T1000 (cell line): ENCODE measurements at places on chromosomes 1 and 21.

GRCh38 chr1:224783006-224783651, 146.3 kb upstream of the DNAH14 start:
- no peak for DNase-seq

DNA sequence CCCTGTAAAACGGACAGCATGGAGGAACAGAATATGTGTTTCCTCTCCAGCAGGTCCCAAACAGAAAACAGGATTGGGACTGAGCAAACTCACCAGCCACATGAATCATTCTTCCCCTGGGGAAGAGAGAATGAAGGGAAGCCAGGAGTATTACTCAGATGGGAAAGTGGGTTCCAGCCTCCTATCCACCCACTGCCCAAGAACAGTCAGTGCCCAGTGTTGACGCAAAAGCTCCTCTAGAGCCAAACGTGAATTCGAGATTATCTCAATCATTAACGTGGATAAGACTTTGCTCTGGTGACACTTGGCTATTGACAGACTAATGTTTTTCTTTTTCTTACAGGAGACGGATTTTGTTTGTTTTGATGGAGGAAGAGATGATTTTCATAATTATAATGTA, 9.3 kb downstream of the MIA3 start:
- DNase-seq = no peak

DNA sequence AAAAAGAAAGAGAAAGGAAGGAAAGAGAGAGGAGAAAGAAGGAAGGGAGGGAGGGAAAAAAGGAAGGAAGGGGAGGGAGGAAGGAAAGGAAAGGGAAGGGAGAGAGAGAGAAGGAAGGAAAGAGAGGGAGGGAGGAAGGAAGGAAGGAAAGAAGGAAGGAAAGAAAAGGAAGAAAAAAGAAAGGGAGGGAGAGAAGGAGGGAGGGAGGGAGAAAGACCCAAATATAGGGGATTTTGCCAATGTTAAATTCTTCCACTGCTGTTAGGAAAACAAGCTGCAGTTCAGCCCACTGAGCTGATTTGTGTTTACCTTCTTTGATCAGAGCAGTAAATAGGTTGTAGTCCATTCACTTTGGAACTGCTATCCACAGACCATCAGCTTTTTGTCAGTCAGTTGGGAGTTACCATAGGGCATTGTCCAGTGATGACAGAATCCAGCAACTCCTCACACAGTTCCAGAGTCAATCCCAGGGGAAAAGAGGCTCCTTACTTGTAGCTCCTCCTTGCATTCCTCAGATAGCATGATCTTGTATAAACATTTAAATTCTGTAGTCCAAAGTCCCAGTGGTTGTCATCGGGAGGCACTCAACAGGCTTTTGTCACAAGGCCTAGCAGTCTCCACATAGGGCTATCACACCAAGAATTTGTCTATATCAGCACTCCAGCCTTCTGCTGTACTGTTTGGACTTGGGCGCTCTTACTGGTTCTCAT, 13.5 kb upstream of the PPP1R8 start:
- DNase-seq = peak; percentile 9

- DNase-seq = no peak
These were observed 9.6 kb downstream of the DUSP23 start for GRCh38 chr1:159790237-159790917.

DNA sequence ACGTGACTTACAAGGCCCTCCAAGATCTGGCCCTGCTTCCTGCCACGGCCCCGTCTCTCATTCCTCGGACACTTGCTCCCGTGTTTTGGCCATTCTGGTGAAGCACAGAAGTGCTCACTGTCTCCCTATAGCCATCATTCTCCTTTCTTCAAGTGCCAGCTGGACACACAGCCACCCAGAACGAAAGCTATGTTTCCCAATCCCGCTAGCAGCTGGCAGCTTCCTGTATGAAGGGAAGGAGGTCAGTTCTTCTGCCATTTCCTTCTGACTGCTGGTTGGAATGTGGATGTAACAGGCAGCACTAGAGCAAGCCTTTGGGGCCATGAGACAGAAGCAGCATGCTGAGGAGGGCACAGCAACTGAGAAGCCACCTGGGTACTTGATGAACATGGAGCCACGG, 82.8 kb downstream of the TGFBR3 start:
- no peak for DNase-seq

GRCh38 chr1:245575710-245576109, 420.9 kb downstream of the KIF26B start:
- no peak for DNase-seq

GRCh38 chr1:22018583-22019559, 17.4 kb downstream of the CELA3A start:
- DNase-seq = peak; percentile 76

- no peak for DNase-seq
These were observed 75.0 kb upstream of the WNT4 start for GRCh38 chr1:22217811-22218460.

- no peak for DNase-seq
These were observed 1233.3 kb upstream of the B3GALT2 start for GRCh38 chr1:194419721-194420120.

DNA sequence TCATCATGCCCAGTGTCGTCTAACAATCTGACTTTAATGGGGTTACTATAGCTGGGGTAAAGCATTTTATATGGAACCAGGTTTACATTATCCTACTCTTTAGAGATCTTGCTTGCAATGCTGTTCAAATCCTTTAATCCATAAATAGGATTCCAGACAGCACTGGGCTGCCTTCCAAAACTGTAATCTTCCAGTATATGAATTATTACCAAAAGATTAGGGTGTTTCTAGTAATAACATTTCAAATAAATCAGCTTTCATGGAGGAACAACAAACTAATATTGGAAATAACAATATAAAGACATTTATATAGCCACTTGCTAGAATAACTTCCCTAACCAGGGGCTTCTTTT, 88.6 kb upstream of the PLXNA2 start:
- DNase-seq = no peak

- DNase-seq = no peak
These were observed 74.5 kb downstream of the ENAH start for GRCh38 chr1:225578251-225578977.

GRCh38 chr1:53401813-53402745, 57.1 kb upstream of the DMRTB1 start:
- DNase-seq = no peak

GRCh38 chr1:69244211-69244610, 323.5 kb upstream of the LRRC7 start:
- no peak for DNase-seq

DNA sequence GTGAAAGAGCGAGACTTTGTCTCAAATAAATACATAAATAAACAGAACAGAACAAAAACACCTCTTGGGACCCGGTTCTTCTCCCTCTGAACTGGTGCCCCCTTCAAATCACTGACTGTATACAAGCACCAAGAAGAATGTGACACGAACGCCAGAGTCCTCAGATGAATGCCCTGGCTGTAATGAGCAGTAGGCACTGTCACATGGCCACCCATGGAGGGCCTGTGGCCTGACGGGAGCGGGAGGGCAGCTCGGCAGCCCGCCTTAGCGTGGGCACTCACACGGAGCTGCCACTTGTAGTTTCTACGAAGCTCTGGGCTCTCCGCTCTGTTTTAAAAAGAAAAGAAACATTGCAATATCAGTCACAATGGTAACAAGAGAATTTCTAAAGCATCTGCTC, 146.0 kb downstream of the PEX14 start:
- no peak for DNase-seq

- no peak for DNase-seq
These were observed 117.2 kb downstream of the EPHB2 start for GRCh38 chr1:22827666-22828483.

- DNase-seq = no peak
These were observed 27.2 kb downstream of the HSPG2 start for GRCh38 chr1:21909787-21910503.

GRCh38 chr1:151892190-151892589, 17.1 kb downstream of the THEM4 start:
- no peak for DNase-seq

DNA sequence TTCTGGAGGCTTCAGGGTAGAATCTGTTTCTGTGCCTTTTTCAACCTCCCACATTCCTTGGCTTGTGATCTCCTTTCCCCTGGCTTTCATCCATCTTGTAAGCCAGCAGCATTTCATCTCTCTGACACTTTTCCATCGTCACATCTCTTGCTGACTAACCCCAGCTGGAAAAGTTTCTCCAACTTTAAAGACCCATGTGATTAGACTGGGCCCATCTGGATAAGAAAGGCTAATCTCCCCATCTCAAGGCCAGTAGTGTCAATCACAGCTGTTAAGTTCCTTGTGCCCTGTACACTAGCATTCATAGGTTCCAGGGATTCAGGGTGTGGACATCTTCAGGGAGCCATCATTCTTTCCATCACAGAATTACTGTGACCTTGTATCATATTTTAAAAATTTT, 452.1 kb downstream of the TTLL7 start:
- no peak for DNase-seq

GRCh38 chr1:93908394-93909145, 660 bp downstream of the GCLM start:
- DNase-seq = no peak

DNA sequence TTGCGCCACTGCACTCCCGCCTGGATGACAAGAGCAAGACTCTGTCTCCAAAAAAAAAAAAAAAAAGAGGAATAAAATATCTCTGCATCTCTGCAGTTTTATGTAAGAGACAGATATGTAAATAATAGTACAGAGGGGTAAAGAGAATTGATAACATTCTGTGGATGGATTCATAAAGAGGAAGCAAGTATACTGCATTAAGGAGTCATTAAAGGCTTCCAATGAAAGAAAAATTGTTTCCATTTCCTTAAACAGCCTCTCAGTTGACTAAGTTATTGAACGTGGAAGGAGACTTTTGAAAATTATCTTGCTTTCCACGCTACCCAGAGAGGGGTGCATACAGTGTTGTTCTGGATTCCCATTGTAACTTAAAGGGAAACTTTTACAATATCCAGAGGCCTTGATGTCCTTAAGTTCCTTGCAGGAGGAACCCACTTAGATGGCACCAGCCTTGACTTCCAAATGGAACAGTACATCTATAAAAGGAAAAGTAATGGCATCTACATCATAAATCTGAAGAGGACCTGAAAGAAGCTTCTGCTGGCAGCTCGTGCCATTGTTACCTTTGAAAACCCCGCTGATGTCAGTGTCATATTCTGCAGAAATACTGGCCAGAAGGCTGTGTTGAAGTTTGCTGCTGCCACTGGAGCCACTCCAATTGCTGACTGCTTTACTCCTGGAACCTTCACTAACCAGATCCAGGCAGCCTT, 13.8 kb downstream of the CEP350 start:
- DNase-seq = no peak

DNA sequence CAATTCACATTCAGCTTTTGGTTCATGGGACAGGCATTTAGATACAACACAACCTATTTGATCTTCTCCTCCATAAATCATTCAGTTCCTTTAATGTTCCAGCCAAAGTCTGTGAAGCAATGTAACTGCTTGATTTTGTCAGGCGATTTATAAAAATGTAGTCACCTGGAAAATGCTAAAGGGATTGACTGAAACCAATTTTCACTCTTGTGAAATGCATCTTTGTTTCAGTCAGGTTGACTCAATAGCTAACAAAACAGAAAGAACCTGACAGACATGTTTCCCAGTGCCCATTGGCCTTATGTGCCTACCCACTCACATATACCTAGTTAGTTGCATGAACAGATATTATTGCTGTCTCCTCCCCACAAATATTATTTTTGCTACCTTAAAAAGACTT, 335.7 kb downstream of the CHRM3 start:
- DNase-seq = no peak

GRCh38 chr1:25954282-25954938, 43.5 kb downstream of the PAFAH2 start:
- no peak for DNase-seq

GRCh38 chr1:187032316-187032981, 203.7 kb downstream of the PLA2G4A start:
- no peak for DNase-seq

- DNase-seq = no peak
These were observed 6.1 kb downstream of the IPO13 start for GRCh38 chr1:43952731-43953346.

DNA sequence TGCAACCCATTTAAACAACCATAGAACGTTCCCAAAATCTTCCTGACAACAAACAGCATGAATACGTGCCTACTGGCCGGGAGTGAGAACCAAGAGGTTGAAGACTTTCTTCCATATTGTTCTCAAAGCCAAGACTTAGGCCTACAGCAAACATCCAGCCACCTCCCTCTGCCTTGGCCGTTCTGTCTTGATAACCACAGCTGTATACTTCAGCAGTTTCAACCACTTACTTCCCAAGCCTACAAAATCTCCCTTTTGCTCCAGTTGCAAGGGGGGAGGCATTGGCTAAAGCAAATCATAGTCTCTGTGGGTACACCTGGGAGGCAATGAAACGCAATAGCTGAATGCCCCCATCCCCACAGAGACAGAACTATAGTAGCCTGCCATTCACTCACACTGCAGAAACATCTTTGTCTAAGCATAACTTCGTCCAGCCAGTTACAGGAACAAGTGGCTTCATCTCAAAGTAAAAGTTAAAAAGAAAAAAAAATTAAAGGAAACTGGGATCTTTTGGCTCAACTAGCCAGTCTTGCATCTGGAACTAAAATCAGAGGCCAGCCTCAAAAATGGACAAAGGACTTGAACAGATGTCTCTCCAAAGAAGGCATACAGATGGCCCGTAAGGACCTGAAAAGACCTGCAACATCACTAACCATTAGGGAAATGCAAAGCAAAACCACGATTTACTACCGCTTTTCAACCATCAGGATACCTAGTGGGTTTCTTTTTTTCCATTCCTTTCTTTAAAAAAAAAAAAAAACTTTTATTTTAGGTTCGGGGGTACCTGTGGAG, 186.0 kb downstream of the PSMG1 start:
- DNase-seq = no peak

GRCh38 chr1:180264595-180264994, 34.5 kb downstream of the LHX4 start:
- no peak for DNase-seq

DNA sequence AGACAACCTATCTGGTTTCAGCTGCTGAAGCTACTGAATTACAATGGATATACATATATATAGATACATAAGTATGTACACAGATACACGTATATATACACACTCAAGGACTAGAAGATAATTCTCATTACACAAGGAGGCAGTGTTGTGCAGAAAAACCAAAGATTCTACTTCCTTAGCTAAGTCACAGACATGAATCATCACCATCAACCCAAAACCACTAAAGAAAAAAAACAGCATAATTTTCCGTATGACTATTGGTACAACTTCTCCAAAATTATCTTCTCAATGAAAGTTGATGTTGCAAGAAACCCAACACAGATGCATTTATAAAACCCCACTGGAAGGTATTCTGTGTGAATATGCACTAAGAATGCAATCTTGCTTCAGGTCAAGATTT, 36.8 kb upstream of the RPF1 start:
- no peak for DNase-seq

GRCh38 chr1:224639426-224639975, 23.4 kb downstream of the CNIH3 start:
- DNase-seq = no peak
